ENCODE measurements at places on chromosomes 6 and 20.

DNA sequence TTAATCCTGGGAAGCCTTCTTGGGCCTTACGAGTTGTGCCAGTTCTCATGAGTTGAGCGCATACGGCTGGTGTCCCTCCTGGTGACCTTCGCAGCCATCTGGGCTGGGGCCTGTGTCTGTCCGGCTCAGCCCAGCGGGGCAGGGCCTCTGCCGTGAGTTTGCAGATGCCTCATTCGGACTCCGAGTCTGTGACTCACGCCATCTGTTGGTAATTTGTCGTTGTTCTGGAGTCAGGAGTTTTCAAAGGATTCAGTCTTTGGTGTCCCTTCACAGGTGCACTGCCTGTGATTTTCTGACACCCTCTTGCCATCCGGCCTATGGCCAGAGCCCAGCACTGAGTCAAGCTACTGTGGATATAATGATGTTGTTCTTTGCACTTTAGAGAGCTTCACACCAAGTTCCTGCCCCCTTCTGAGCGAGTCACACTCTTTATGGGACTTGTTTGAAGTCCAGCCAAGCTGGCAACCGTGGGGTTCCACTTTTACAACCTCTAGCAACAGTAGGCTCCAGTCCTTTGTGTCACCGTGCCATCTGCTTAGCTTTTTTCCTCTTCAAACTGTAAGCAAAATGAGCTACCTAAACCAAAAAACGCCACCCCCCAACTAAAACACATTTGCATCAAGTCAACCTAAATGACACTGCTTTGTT lies 175.6 kb downstream of the AIG1 start:
- H3K4me3 ChIP-seq: no peak overlapping the region
- H3K27me3 ChIP-seq: no peaks in the 10 kb centered on the region
- H3K36me3 ChIP-seq: no peaks in the 10 kb centered on the region
- no peaks in the 10 kb centered on the region for H3K4me1 ChIP-seq
- no peak for DNase-seq

DNA sequence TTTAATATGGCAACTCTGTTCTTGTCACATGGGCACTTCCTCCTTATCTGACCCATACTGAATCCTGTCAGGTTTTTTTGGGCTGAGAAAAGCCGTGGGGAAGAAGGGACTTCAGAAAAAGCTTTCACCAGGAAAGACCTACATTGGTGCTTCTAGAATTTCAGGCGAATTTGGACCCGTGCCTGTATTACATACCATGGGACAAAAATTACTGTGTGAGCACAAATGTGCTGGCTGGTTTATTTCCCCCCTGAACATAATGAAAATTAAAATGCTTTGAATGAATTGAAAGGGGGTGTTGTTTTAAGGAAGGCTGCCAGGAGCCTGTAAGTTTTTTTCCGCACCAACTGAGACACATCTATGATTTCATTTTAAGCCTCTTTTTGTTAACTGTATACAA lies 29.6 kb downstream of the CAP2 start:
- H3K4me1 ChIP-seq: no peaks in the 10 kb centered on the region
- no peaks in the 10 kb centered on the region for H3K27me3 ChIP-seq
- H3K36me3 ChIP-seq: no peaks in the 10 kb centered on the region

DNA sequence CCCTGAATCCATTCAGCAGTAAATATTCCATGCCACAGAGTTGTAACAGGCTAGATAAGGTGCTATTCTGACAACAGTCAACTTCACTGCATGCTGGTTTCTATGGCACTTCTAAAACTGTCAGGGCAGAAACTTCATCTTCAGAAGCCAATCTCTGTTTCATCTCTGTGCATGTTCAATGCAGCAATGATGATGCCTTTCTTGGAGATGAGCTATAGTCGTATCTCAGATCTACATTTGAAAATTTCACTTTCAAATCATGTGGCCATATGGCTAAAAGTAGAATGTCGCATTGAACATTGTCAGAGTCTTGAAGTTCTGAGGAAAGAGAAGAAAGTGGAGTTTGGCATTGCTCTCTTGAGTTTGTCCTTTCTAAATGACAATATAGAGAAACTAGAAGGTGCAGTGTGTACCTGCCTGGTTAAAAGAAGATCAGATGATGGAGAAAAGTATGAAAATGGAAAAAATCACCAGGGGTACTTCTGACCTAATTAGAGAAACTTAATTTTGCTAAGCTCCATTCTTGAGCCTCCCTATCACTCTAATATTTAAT lies 49.0 kb upstream of the VSTM2L start:
- peaks cover 60% of the 10 kb centered on the region for H3K36me3 ChIP-seq
- H3K27ac ChIP-seq: no peak overlapping the region
- DNase-seq: no peak
- no peak overlapping the region for H3K4me3 ChIP-seq

GRCh38 chr6:34275128-34275804 lies 26.5 kb upstream of the SMIM29 start:
- no peak overlapping the region for H3K27ac ChIP-seq
- H3K4me3 ChIP-seq: no peak overlapping the region
- DNase-seq: no peak
- peaks cover 18% of the 10 kb centered on the region for H3K36me3 ChIP-seq
- no peaks in the 10 kb centered on the region for H3K4me1 ChIP-seq

- no peak overlapping the region for H3K4me3 ChIP-seq
- H3K27ac ChIP-seq: no peak overlapping the region
- H3K36me3 ChIP-seq: no peaks in the 10 kb centered on the region
- no peak for DNase-seq
- no peaks in the 10 kb centered on the region for H3K27me3 ChIP-seq
Observed at GRCh38 chr6:91152824-91153223, 566.0 kb upstream of the MAP3K7 start.

GRCh38 chr6:11328613-11329247 lies 96.3 kb upstream of the NEDD9 start:
- H3K27me3 ChIP-seq: no peaks in the 10 kb centered on the region
- H3K4me1 ChIP-seq: peaks cover 27% of the 10 kb centered on the region
- no peak overlapping the region for H3K4me3 ChIP-seq
- no peak for DNase-seq
- no peaks in the 10 kb centered on the region for H3K36me3 ChIP-seq
- no peak overlapping the region for H3K27ac ChIP-seq
